ENCODE measurements at places on chromosomes 3 and 15. TPM values are rescaled to one million over a fixed set of nuclear protein-coding genes. Genes with fewer than 3 reads are reported as not detected.

SMCO1 gene
- not detected for total RNA-seq

EIF4E3 gene
- total RNA-seq = 2.0 TPM

INSYN1 gene
- total RNA-seq = 0.65 TPM

CYP11A1 gene
- 0.10 TPM for total RNA-seq

ZPLD1 gene
- not detected for total RNA-seq

AQP9 gene
- not detected for total RNA-seq

ROPN1 gene
- total RNA-seq = not detected

NOX5 gene
- 0.33 TPM for total RNA-seq

CHRM5 gene
- not detected for total RNA-seq

ANKRD63 gene
- total RNA-seq = not detected

DNAJA4 gene
- total RNA-seq = 3.7 TPM

ULK4 gene
- 23.5 TPM for total RNA-seq

EID1 gene
- 242 TPM for total RNA-seq

TGM5 gene
- not detected for total RNA-seq

STRA6 gene
- total RNA-seq = 0.65 TPM

FRMD5 gene
- 12.7 TPM for total RNA-seq

TNFAIP8L3 gene
- 74.1 TPM for total RNA-seq

JMJD7 gene
- 3.5 TPM for total RNA-seq

FEZF2 gene
- not detected for total RNA-seq

PLCH1 gene
- total RNA-seq = 0.33 TPM

RGMA gene
- total RNA-seq = 0.10 TPM

CCDC13 gene
- total RNA-seq = not detected

ADAMTS17 gene
- total RNA-seq = not detected

VPS8 gene
- total RNA-seq = 50.6 TPM

ERICH6 gene
- not detected for total RNA-seq

SPESP1 gene
- total RNA-seq = 2.3 TPM

CILP gene
- not detected for total RNA-seq

EXD1 gene
- total RNA-seq = not detected

ZNF80 gene
- total RNA-seq = not detected

GRK7 gene
- total RNA-seq = not detected

PAQR5 gene
- not detected for total RNA-seq

CLRN1 gene
- total RNA-seq = not detected

PCSK6 gene
- total RNA-seq = 1.6 TPM

MUC13 gene
- total RNA-seq = not detected

P2RY14 gene
- not detected for total RNA-seq

GABRA5 gene
- not detected for total RNA-seq

MORF4L1 gene
- 370 TPM for total RNA-seq

SYNPR gene
- total RNA-seq = not detected

CFAP100 gene
- total RNA-seq = not detected

GOLGA8S gene
- total RNA-seq = not detected

SLC15A2 gene
- total RNA-seq = 0.33 TPM

PLXND1 gene
- 568 TPM for total RNA-seq

SMC4 gene
- 44.1 TPM for total RNA-seq

CYP8B1 gene
- not detected for total RNA-seq

EPM2AIP1 gene
- total RNA-seq = 14.0 TPM

ILDR1 gene
- not detected for total RNA-seq

AADACL2 gene
- total RNA-seq = not detected

FBXW12 gene
- not detected for total RNA-seq

OPA1 gene
- 56.2 TPM for total RNA-seq

PLA2G4E gene
- not detected for total RNA-seq

ARRDC4 gene
- total RNA-seq = 3.6 TPM

THPO gene
- not detected for total RNA-seq

CAV3 gene
- total RNA-seq = not detected

ASB14 gene
- total RNA-seq = not detected

Measured in vein endothelial cell (primary cell).